ENCODE measurements at places on chromosomes 4 and X. TPM values are rescaled to one million over a fixed set of nuclear protein-coding genes. Genes with fewer than 3 reads are reported as not detected.

KLHL4 gene
- 1.7 TPM for total RNA-seq

- no peaks in the 10 kb centered on the region for H3K36me3 ChIP-seq
- H3K4me3 ChIP-seq: no peak overlapping the region
- no peak overlapping the region for H3K27ac ChIP-seq
- no peak for DNase-seq
Observed at GRCh38 chr4:58209551-58209950, 1099.4 kb upstream of the IGFBP7 start.

GRCh38 chr4:7172508-7172907, 19.8 kb upstream of the SORCS2 start:
- no peak for DNase-seq
- no peaks in the 10 kb centered on the region for H3K27me3 ChIP-seq
- no peak overlapping the region for H3K4me3 ChIP-seq

- H3K27me3 ChIP-seq: no peaks in the 10 kb centered on the region
- H3K4me1 ChIP-seq: no peaks in the 10 kb centered on the region
- DNase-seq: no peak
- H3K27ac ChIP-seq: no peak overlapping the region
- H3K4me3 ChIP-seq: no peak overlapping the region
- H3K36me3 ChIP-seq: no peaks in the 10 kb centered on the region
Observed at GRCh38 chrX:148049441-148049840, 68.3 kb downstream of the FMR1NB start.

DNA sequence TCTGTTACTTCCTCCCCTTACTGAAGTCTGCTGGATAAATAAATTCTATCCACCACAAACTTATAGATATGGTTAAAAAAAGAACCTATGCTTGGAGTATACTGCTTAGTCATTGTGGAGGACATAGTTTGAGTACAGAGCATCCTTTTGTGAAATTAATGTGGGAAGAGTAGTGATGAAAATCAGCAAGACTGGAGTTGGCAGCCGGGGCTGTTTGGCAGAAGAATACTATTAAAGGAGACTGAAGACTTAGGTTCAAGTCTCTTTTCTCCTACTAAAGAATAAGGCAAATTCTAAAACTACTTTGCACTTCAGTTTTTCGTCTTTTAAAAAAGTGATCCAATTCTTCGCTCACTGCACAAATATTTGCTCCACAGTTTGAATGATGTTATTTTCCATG, 326.6 kb upstream of the ATOH1 start:
- no peak overlapping the region for H3K4me3 ChIP-seq
- no peaks in the 10 kb centered on the region for H3K4me1 ChIP-seq
- no peaks in the 10 kb centered on the region for H3K27me3 ChIP-seq
- H3K36me3 ChIP-seq: no peaks in the 10 kb centered on the region
- H3K27ac ChIP-seq: no peak overlapping the region

- DNase-seq: no peak
- no peaks in the 10 kb centered on the region for H3K36me3 ChIP-seq
- no peaks in the 10 kb centered on the region for H3K4me1 ChIP-seq
- H3K4me3 ChIP-seq: no peak overlapping the region
- H3K27ac ChIP-seq: no peak overlapping the region
Observed at GRCh38 chr4:168138143-168138542, 45.8 kb downstream of the ANXA10 start.

DNA sequence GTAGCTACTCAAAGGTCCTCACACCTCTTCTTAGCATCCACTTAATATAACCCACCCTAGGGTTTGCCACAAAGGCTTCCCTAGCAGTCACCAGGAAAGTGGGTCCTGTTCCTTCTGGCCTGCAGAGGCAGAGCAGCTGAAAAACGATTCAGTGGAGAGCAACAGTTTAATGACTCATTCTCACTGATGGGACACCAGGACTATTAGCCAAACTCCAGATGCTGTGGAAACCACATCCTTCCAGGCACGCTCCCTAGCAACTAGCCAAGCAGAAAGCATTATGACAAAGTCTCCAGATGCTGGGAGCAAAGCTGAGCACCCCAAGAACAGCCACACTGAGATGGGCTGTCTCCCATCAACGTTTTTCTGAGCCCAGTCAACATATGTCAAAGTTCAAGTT, 30.3 kb upstream of the UTP14A start:
- no peaks in the 10 kb centered on the region for H3K4me1 ChIP-seq
- no peak overlapping the region for H3K27ac ChIP-seq
- H3K36me3 ChIP-seq: no peaks in the 10 kb centered on the region
- H3K27me3 ChIP-seq: no peaks in the 10 kb centered on the region
- no peak overlapping the region for H3K4me3 ChIP-seq

Measured in esophagus muscularis mucosa (tissue), 4 donors.